NK-92 treated with Interleukin-12 subunit alpha and Interleukin-12 subunit beta, amount 100 ng/mL, for 24 hours (cell line): ENCODE measurements at places on chromosomes 3 and 15.

DNA sequence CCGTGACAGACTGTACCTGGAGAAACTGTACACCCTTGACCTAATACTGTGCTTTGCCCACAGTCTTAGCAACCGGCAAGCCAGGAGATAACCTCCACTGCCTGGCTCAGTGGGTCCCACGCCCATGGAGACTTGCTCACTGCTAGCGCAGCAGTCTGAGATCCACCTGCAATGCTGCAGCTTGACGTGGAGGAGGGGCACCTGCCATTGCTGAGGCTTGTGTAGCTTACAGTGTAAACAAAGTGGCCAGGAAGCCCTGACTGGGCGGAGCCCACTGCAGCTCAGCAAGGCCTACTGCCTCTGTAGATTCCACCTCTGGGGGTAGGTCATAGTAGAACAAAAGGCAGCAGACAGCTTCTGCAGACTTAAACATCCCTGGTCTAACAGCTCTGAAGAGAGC, 189.3 kb downstream of the EDEM1 start:
- DNase-seq, result no peak

DNA sequence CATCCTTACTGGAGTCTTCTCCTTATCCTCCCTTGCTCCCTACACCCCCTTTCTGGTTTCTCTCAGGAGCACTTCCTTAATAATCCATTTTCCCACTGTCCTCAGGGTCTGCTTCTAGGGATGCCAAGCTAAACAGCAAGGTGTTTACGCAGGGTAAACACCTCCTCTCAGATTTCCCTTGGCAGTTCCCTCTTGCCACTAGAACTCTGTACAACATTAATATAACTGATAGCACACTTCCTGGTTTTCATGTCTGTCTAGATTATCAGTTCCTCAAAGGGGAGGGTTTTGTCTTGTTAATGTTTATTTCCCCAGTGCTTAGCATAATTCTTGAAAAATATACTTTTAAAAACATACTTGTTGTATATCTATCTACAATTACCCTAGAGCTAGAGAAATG, 118.0 kb upstream of the SLC24A5 start:
- no peak for DNase-seq

DNA sequence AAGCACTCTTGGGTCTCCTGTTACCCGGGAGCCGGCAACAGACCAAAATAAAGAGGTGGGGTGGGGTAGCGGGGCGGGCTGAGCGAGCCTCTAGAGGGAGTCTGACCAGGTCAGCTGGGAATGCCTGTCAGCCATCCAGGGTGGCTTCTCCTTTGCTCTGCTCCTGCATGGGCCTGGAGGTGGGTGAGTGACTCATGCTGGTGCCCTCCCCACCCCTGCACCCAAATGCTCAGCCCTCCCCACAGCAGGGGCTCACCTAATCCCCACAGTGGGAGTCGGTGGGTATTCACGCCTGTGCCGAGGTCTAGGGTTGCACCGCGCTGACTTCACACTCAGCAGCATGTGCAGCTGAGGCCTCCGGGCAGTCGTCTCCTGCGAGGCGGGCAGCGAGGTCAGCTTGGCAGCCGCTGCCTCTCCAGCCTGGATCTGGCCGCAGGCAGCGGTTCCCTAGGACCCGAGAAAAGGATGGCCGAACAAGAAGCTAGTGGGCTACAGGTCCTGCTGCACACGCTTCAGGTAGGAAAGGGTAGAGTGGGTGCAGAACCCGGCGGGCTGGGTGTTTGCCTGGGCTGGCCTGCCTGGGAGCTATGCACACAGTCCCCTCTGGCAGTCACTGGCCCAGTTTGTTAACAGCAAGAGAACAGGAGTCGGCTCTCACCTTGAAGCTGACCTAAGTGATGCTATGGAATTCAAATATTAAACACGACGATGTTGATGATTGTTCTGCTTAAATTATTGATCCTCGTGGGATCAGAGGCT, at the start of gene AGBL1:
Gene AGBL1 (plus strand): TSS at position 364 of the 759 bp plus-strand sequence.
- no peak for DNase-seq

DNA sequence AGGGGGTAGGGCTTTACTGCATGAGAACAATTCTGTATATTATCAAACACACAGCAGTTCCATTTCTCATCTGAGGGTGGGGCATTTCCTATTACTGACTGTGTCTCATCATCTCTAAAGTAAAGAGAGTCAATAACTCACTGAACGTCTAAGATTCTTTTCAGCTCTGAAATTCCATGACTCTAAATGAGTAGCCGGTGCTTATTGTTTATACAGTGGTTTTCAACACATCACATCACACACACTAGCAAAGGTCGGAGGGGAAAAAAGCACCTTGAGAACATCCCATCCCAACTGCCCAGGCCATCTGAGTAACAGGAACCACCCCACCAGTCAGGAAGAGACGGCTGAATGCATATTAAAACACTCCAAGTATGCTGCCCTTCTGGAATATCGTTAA, 196.0 kb downstream of the SUCLG2 start:
- no peak for DNase-seq

DNA sequence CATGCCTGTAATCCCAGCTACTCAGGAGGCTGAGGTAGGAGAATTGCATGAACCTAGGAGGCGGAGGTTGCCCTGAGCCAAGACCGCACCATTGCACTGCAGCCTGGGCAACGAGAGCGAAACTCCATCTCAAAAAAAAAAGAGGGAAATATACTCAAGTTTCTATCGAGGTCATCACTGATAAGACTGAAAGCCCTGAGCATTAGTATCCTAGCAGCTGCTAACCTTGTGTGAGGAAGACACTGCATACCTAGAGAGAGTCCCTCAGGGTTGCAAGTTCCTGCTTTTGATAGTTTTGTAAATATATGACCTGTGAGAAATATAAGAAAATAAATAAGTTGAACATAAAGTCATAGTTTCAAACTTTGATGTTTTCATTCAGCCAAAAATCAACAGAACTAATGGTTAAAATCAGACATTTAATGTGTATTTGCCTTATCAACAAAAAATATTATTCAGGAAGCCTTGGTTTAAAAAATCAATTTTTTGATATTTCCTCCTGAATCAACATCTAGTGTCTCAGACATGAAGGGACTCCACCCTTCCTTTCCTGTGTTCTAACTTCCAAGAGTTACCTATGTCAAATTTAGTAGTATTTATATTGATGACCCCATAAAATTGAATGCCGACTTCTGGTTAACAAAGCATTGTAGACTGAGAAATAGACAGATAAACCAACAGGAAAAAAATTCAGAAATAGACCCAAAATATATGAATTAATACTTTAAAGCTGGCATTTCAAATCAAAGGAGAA, 19.8 kb upstream of the USP3 start:
- DNase-seq, result no peak

GRCh38 chr3:195254454-195255175, 16.3 kb downstream of the XXYLT1 start:
- no peak for DNase-seq

DNA sequence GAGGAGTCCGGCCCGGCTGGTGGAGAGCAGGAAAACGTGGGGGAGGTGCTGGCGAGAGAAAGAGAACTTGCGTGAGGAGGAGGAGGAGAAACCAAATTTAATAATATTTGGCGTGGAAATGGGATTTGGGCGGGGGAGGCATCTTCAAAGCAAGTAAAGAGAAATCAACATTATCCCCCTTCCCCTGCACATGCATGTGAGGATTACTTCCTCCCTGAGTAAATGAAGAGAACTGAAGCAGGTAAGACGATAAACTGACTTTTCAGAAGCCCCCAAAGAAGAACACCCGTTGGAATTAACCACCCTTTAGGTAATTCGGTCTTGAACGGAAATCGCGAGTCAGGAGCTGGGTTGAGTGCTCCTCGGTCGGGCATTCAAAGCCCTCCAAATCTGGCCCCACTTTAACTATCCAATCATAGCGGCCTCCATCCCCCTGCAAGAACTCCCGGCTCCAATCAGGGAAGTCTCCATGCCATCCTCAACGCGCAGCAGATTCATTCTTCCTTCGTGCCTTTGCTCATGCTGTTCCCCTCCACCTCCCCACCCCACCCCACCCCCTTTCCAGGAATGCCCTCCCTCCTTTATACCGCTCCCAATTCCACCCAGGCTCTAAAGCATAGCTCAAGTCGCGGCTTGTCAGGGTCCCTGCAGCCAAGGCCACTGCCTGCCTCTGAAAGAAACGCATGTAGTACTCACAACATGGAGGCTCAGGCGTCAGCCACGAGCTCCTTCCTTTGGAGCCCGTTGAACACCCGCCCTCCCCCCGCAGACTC, 545 bp upstream of the RFX7 start:
- no peak for DNase-seq

DNA sequence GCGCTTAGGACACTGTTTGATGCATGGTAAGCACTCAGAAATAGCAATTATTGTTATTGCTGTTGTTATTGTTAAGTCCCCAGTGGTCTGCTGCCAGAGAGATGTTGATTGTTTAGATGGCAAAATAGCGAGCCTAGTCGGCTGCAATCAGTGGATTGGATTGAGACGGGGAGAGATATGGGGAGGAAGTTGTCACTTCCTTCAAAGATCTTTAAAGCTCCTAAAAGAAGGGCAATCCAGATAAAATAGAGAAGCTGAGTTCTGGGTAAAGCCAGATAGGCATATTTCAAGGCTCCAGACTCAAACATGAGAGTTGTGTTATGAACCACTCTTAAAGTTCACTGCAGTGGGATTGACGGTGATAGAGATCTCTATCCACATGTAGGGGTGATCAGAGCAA, 64.5 kb downstream of the RYR3 start:
- DNase-seq, result no peak

GRCh38 chr3:31244929-31245817, 287.6 kb upstream of the STT3B start:
- no peak for DNase-seq

DNA sequence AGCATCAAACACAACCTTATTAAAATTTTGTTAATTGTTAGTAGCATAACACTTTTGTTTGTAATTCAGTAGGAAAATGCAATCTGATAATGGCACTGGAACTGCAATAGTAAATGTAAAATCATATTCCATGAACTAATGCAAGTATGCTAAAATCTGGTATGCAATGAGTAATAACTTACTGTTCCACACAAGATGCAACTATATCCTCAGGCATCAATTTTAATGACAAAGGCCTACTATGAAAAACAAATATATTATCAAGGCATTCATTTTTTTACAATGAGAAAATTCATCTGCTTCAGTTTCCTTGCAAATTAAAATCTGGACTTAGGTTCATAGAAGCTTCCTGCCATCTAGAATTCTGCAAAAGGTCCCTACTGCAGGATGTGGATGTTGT, 1.4 kb upstream of the NSMCE3 start:
- no peak for DNase-seq

DNA sequence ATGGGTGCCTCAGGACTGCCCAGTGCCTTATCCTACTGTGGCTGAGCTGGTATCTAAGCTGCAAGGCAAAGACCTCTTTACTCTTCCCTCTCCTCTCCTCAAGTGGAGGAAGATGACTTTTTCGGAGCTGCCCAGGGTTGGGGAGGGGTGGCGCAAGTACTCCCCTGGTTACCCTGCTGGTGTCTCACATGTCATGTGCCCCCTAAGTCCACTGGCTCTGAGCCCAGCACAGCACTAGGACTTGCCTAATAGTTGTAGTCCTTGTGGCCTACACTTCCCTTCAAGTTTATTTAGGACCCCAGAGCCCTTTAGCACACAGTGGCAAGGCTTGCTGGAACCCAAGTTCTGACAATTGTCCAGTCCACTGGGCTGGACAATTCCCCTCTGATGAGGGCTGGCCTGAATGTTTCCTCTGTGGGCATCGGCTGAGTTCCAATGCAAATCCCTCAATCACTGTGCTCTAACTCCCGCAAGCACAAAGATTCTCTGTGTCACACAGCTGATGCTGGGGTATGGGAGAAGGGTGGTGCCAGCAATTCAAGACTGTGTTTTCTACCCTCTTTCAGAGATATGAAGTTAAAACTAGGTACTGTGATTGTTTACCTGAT, 60.4 kb downstream of the UQCC5 start:
- DNase-seq, result no peak

- no peak for DNase-seq
These were observed 393 bp downstream of the CNTN6 start for GRCh38 chr3:1093217-1093616.

DNA sequence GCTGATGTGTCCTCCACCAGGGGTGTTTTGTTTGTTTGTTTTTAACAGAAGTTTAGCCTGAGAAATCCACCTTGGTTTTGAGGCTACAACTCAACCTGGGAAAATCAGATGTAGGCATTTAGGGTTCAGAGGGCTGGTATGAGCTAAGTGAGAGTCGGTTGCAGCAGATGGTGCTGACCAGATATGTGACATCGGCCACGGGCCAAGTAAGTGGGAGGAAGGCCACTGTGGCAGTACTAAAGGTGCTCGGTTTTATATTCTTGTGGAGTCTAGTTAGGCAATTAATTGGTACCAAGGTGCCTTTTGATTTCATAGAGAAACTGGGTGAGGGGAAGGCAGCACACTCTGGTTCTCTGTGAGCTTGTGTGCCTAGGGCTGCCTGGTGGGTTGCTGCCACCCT, 10.5 kb downstream of the MTMR14 start:
- no peak for DNase-seq

- DNase-seq, result no peak
These were observed 621.8 kb downstream of the ZIC1 start for GRCh38 chr3:148030975-148031374.

DNA sequence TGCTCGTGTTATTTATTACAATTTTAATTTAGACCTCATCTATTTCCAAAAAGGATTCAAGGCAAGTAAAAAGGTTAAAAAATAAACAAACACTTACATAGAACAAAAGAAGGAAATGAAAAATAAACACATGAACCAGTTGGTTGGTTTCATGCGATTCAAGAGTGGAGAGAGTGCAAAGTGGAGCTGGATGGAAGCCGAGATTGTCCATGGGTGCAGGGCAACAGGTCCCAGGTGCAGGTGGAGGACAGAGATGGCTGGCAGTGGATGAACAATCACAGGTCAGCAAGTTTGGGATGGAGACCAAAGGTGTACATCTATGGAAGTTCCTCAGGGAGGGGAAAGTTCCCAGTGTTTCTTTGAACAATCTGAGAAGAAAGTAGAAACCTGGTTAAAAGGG, 11.6 kb upstream of the SEMA5B start:
- DNase-seq, result no peak

- DNase-seq, result no peak
These were observed 119.6 kb downstream of the ARNT2 start for GRCh38 chr15:80523746-80524145.

GRCh38 chr3:185758912-185759311, 65.9 kb downstream of the IGF2BP2 start:
- no peak for DNase-seq

GRCh38 chr3:100896994-100897393, 96.2 kb downstream of the ABI3BP start:
- no peak for DNase-seq

- DNase-seq, result no peak
These were observed 208.5 kb downstream of the LPP start for GRCh38 chr3:188362405-188362831.

- DNase-seq, result no peak
These were observed 28.9 kb downstream of the TKT start for GRCh38 chr3:53226841-53227407.

- no peak for DNase-seq
These were observed 301.8 kb upstream of the MCTP2 start for GRCh38 chr15:93929375-93930094.

- no peak for DNase-seq
These were observed 322.0 kb downstream of the NLGN1 start for GRCh38 chr3:173719585-173719984.

DNA sequence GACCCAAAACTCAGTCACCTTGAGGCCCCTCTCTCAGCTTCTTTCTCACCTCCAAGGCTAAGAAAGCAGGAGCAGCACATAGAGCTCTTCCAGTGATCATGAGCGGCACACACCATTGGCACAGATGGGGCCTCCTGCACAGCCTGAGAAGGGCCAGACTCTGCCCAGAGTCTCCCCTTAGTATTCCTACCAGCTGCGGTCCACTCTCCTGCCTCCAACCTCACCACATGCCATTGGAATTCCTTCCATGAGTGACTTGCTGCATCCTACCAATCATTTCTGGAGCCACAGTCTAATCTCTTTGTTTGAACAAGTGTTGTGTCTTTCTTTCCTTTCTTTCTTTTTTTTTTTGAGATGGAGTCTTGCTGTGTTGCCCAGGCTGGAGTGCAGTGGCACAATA, 39.3 kb downstream of the CDCP1 start:
- DNase-seq, result no peak
